NCI-H146 (cell line): ENCODE measurements at places on chromosomes 7 and 10.

DNA sequence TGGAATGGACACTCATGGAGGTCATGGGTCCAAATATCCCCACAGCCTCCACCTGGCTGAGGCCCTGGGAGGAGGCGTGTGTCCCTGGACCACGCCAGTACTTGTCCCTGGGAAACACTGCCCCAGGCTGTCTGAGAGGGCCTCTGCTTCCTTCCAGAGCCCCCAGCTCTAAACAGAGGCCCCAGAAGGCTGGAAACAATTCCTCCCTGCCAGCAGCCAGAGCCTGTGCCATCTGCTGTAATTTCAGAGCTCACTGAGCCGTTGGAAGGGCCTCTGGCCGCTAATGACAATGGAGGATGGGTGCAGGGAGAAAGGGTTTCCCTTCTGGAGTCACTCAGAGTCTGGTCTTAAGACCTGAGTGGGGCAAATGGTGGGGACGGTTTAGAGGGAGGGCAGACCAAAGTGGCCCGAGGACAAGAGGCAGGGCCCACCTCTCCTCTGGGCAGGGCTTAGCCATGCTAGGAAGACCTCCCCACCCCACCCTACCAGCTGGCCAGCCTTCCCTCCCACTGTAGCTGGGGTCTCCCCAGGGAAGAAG is 7.1 kb downstream of the CHAT start:
- DNase-seq = no peak

- DNase-seq = no peak
These were observed 572 bp downstream of the ATP5MF start for GRCh38 chr7:99465421-99465768.

- DNase-seq = no peak
These were observed 8.0 kb downstream of the LAMB4 start for GRCh38 chr7:108122181-108122580.

- DNase-seq = peak; percentile 3
These were observed 12.4 kb downstream of the GNAT3 start for GRCh38 chr7:80499350-80499953.

GRCh38 chr7:129902788-129903422 is 49.9 kb downstream of the UBE2H start:
- no peak for DNase-seq

GRCh38 chr10:72692994-72693781 is 1.2 kb downstream of the MCU start:
- no peak for DNase-seq

DNA sequence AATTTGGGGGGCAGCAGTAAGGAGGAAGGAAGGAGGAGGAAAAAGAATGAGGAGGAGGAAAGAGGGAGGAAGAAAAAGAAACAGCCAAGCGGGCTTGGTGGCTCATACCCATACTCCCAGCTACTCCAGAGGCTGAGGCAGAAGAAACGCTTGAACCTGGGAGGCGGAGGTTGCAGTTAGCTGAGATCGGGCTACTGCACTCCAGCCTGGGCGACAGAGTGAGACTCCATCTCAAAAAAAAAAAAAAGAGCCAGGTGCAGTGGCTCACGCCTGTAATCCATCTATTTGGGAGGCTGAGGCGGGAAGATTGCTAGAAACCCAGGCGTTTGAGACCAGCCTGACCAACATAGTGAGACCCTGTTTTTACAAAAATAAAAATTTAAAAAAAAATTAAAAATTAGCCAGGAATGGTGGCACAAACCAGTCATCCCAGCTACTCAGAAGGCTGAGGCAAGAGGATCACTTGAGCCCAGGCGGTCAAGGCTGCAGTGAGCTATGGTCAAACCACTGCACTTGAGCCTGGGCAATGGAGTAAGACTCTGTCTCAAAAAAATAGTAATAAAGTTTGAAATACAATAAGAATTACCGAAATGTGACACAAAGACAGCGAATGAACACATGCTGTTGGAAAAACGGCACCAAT is 14.1 kb upstream of the CRCP start:
- DNase-seq = peak; percentile 68

- DNase-seq = peak; percentile 33
These were observed 980 bp downstream of the ADAMTS14 start for GRCh38 chr10:70673043-70673928.

DNA sequence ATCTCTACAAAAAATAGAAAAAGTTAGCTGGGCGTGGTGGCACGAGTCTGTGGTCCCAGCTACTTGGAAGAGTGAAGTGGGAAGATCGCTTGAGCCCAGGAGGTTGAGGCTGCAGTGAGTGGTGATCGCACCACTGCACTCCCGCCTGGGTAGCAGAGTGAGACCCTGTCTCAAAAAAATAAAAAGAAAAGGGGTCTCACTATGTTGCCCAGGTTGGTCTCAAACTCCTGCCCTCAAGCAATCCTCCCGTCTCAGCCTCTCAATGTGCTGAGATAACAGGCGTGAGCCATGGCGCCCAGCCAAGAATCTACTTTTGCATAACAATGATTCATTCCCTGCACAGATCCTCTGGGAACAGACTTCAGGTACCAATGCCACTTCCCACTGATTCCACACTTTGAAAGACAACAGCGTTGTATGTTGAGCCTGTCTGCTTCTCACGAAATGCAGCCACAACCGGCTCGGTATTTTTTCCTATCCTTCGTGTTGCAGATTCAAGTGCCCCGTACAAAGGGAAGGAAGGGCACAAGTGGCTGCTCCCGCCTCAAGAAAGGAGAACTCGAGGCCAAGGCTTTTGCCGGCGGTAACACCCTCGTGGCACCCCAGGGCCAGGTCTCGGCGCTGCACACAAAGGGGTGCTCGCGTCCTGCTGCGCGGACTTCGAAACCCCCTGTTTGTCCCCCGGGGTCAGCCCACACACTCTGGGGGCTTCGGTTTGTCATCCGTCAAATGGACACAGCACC is 745 bp downstream of the DAGLB start:
- peak; percentile 79 for DNase-seq

GRCh38 chr10:99595770-99596465 is 24.3 kb downstream of the SLC25A28 start:
- no peak for DNase-seq

GRCh38 chr10:71291528-71291900 is 27.5 kb upstream of the SLC29A3 start:
- DNase-seq = no peak

GRCh38 chr10:31602541-31603234 is 283.7 kb downstream of the ZEB1 start:
- DNase-seq = peak; percentile 54

- DNase-seq = no peak
These were observed 65.8 kb downstream of the CDK13 start for GRCh38 chr7:40015790-40016296.
